ENCODE measurements at places on chromosomes 16 and 17.

- no peak for DNase-seq
These were observed 2.9 kb upstream of the ABCA10 start for GRCh38 chr17:69231521-69231920.

DNA sequence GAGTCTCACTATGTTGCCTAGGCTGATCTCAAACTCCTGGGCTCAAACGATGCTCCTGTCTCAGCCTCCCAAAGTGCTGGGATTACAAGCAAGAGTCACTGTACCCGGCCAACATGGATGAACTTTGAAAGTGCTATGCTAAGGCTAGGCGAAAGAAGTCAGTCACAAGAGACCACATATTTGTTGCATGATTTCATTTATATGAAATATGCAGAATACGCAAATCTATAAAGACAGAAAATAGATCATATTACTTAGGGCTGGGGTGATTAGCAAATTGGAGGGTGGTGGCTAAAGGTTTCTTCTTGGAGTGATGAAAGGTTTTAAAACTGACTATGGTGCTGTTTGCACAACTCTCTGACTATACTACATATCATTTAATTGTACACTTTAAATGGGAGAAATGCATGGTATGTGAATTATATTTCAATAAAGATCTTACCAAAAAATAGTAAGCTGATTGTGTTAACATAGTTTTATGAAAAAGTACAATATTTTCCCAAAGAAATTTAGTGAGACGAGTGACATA lies 1.2 kb upstream of the FLYWCH1 start:
- DNase-seq = no peak

GRCh38 chr16:86895606-86896005 lies 317.3 kb downstream of the FOXL1 start:
- no peak for DNase-seq

GRCh38 chr17:80613732-80614071 lies 69.1 kb downstream of the RPTOR start:
- peak; percentile 31 for DNase-seq

- no peak for DNase-seq
These were observed 126.1 kb upstream of the PLCG2 start for GRCh38 chr16:81652798-81653505.

- peak; percentile 54 for DNase-seq
These were observed 5.2 kb downstream of the AXIN2 start for GRCh38 chr17:65556014-65556909.

DNA sequence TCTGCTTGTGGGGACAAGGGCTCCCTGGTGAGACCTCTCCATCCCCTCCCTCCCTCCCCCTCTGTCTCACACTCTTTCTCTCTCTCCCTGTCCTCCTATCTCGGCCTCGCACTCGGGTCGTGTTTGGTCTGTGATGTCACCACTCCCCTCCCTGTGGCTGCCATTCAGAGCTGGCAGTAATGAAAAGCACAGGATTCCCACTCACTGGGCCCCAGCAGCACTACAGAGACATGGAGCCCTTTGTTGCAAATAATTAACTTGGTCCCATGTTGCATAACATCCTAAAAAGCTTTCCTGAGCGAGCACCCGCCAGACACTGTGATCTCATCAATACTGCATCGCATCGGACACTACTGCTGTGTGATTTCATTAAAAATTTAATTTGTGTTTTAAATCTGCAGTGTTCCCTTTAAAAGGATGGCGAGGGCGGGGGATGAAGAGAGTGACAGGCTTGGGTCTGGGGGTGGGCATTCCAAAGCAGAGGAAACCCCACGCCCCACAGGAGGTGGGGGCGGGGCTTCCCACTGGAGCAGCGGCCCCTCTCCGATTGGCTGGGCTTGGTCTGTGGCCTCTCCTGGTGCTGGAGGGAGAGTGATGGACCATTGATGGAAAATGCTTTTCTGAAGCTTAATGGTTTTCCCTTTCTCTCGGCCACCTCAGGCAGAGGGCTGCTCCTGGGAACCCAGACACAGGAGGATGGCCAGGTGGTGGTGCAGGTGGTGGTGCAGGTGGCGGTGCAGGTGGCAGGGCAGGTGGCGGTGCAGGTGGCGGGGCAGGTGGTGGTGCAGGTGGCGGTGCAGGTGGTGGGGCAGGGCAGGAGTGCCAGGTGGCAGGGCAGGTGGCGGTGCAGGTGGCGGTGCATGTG lies 15.3 kb upstream of the NPTX1 start:
- DNase-seq = no peak

DNA sequence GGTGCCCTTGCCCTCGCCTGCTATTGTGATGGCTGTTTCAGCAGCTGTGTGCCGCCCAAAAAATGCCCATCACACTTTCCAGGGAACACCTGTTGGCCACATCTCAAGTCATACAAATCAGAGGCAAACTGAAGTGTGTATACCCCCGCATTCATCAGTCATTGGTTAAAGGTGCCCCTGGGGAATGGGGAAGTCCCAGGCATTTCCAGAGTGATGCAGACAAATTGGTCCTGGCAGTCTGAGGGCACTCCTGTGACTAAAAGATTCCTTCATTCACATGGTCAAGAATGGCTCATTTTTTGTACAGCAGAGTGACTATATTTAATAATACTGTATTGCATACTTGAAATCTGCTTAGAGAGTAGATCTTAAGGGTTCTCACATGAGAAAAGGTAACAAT lies 102.9 kb upstream of the TMEM97 start:
- DNase-seq = no peak

- no peak for DNase-seq
These were observed 25.1 kb downstream of the SLC7A5 start for GRCh38 chr16:87844120-87844733.

DNA sequence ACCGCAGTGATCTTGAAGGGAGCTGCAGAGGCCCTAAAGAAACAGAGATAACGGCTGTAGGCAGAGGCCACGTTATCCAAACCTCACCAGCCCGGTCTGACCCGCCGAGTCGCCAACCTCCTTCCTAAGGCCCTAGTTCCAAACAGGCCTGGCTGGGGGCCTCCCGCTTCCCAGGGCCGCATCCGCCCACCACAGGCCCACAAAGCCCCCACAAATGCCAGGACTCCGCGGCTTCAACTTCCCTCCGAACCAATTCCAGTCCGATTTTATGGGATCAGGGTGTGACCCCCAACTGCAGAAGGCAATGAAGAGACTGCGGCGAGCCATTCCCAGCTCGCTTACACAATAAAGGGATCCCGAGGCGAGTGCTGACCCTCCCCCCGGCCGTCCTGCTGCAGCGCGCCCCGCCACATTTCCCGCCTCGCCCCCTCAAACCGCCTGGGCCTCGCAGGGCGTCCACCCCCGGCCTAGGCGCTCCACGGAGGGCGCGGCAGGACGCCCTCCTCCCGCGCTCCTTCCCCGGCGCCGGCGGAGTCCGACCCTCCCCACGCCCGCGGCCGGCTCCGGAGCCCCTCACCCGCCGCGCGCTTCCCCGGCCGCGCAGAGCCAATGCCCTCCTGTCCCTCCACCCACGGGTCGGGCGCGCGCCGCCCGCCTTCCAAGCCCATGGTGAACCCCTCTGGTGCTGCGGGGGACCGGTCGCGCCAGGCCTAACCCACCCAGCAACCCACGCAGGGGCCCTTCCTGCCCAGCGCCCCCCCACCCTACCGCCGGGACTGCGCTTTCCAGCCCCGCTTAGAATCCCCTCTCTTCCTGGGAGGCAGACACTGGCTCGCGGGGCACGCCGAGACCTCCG lies 926 bp downstream of the MYH10 start:
- no peak for DNase-seq

- no peak for DNase-seq
These were observed 839.6 kb upstream of the GOT2 start for GRCh38 chr16:59573528-59574271.

GRCh38 chr17:17959520-17960361 lies 12.5 kb downstream of the TOM1L2 start:
- DNase-seq = no peak

- no peak for DNase-seq
These were observed 13.3 kb downstream of the CAPN15 start for GRCh38 chr16:540645-541340.

DNA sequence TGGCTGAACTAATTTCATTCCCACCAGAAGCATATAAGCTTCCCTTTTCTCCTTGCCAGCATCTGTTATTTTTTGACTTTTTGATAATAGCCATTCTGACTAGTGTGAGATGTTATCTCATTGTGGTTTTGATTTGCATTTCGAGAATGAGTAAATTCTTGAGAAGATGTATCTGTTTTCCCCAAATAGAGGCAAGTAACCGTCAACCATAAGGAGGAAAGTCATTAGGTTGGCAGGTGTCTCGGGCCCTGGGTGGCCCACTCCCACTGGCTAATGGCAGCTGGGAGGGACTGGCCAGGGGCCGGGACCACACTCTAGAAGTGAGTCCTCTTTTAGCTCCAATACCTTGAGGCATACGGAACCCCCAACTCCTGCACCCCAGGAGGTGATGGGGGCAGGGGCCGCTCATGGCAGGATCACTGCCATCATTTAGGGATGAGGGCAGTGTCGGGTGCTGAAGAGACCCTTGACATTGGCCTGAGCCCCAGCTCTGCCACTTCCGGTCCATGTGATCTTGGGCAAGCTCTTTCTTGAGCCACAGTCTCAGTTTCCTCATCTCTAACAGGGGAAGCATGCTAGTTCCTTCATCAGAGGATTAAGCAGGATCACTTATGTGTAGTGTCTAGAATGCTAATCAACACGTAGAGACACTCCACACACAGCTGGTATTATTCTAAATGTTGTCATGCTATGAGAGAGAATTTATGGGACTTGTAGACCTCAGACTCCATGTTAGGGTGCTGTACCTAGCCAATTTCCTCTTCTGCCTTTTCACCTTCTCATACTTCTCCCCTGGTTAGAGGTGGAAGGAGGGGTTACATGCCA lies 44.3 kb downstream of the RGS9 start:
- no peak for DNase-seq

DNA sequence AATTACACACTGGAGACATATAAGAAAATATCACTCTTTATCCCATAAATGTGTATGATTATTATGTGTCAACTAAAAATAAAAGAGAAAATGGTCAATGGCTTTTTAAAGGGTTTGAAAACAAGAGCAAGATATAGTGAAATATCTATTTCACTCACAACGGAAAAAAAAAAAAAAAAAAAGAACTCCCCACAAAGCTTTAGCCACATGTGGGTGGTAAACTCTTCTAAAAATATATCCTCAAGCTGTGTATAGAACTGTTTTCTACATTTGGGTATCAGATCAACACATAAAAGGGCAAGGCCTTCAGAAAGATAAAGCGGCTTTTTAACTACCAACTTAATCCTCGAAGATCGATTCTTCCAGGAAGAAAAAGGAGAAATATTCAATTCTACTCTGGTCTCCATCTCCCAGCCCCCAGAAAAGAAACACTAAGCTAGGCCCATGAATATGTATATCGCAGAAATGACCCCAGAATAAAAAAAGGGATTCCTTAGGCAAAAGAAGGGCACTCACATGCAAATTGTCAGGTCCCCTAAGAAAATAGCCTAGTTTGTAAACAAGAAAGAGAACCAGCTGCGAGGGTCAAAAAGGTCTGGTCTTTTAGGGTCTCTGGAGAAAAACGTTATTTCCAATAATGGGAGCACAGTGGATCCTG lies 4.4 kb downstream of the LITAF start:
- DNase-seq = no peak

DNA sequence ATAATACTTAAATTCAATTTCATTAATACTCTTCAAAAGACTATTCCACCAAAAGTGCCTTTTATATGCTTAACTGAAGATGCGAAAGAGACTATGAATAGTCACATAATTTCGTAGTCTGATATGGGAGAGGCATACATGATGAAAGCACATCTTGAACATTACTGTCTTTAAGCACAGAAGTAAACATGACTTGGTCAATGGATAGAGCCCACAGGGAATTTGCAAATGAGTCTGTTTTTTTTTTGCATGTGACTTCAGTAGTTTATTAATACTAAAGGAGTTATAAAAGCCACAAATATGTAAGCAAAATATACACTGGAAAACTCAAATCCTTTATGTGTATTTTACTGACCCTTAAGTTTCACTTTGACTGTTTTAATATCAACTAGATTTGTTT lies 15.9 kb downstream of the ADPRM start:
- no peak for DNase-seq

DNA sequence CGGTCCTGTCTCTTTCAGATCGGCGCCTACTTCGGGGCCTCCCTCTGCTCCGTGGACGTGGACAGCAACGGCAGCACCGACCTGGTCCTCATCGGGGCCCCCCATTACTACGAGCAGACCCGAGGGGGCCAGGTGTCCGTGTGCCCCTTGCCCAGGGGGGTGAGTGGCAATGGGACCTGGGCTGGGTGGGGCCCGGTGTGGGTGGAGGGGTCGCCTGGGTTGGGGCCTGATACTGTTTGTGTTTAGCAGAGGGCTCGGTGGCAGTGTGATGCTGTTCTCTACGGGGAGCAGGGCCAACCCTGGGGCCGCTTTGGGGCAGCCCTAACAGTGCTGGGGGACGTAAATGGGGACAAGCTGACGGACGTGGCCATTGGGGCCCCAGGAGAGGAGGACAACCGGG lies 37.7 kb downstream of the ITGAM start:
- DNase-seq = no peak

GRCh38 chr17:12386225-12386624 lies 279.5 kb upstream of the MYOCD start:
- no peak for DNase-seq

DNA sequence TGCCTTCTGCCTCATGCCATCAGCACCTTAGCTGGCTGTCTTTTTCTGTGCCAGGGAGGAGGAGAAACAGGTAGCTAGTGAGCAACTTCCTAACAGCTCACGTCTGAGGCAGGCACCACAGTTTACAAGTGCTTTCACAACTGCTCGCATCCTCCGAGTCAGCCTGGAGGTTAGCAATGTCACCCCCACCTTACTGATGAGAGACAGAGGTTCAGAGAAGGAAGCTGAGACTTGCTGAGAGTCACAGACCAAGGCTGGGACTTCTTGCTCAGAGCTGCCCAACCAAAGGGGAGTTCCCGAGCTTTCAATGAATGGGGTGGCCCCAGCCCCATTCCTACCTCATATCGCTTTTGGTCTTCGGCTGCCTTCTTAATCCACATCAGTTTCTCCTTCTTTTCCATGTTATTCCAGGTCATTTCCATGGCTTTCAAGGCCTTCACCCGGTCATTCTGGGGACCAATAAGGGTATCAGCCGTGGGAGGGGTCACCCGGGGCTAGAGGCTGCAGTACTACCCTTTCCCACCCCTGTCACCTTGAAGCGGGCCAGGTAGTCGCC lies 9.6 kb downstream of the UBTF start:
- no peak for DNase-seq

DNA sequence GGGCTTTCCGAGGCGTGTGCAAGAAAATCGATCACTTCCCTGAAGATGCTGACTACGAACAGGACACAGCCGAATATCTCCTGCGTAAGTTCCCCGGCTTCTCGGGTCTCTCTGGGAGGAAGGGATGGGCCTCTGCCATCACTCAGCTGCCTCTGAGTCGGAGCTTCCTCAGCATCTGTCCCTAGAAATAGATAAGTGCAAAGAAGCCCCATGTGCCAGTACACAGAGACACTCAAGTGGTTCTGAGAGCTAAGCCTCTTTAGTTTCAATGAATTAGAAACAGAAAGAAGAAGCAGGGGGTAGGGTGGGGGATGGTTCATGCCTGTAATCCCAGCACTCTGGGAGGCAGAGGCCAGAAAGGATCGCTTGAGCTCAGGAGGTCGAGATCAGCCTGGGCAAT lies 90.6 kb downstream of the CACNG3 start:
- DNase-seq = no peak

DNA sequence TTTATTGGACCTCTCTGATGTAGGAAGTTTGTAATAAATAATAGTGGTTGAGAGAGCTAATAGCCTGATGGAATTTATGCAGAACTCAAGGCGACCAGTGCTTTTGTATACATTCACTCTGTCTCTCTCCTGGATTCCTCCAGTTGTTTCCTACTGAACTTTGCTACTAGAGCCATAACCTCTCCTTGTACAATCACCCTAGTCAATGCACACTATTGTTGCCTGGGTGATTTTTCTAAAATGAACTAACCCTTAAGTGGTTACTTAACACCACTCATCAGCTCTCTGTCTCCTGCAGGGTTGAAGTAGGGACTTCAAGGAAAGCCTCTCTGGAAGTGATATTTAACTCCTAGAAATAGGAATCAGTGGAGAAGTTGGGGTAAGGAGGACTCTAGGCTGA lies 9.7 kb downstream of the PHKB start:
- DNase-seq = no peak

Measured in NCI-H187 (cell line).